ENCODE measurements at places on chromosomes 12 and 14.

GRCh38 chr12:111428081-111428727, 22.5 kb downstream of the SH2B3 start:
- no peak for DNase-seq

GRCh38 chr14:50860478-50861086, 11.3 kb upstream of the ABHD12B start:
- DNase-seq: peak; percentile 77

- no peak for DNase-seq
Observed at GRCh38 chr12:129532707-129533499, 370.9 kb downstream of the TMEM132D start.

GRCh38 chr12:69392179-69392928, 32.8 kb downstream of the YEATS4 start:
- no peak for DNase-seq

- DNase-seq: no peak
Observed at GRCh38 chr12:65082406-65082805, 38.7 kb downstream of the WIF1 start.

GRCh38 chr14:51521764-51522163, 129.9 kb upstream of the FRMD6 start:
- DNase-seq: no peak

DNA sequence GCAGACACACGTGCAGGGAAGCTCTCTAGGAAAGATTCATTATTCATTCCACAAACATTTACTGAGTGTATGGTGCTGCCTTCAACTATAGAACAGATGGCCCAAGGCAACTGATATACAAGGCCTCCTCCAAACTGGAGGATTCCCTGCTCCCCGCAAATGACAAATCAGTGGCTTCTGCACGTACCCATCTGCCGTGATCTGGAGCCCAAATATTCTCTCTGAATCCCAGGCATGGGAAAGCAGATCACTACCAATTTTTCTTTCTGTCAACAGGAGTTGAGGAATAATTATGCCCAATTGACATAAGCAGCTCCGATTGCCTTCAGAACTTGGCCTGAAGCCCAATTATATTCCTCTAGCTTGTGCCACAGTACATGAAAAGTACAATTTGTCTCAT, 174.2 kb upstream of the CCDC196 start:
- DNase-seq: no peak

- no peak for DNase-seq
Observed at GRCh38 chr12:14803830-14804160, 325 bp downstream of the C12orf60 start.

DNA sequence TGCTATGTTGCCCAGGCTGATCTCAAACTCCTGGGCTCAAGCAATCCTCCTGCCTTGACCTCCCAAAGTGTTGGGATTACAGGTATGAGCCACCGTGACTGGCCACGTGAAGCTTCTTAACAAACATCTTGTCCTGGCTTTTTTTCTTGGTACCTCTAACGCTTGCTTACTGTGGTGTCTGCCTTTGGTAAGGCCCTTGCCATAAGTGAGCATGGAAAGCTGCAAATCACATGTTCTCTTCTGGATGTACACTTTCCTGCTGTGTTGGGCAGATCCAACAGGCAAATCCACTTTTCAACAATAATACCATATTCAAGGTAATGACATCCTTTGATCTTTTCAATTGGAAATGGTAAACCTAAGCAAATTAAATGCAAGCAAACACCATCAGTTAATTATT, 54.6 kb downstream of the ARF6 start:
- no peak for DNase-seq

- DNase-seq: no peak
Observed at GRCh38 chr14:91831337-91831736, 36.0 kb downstream of the TC2N start.

DNA sequence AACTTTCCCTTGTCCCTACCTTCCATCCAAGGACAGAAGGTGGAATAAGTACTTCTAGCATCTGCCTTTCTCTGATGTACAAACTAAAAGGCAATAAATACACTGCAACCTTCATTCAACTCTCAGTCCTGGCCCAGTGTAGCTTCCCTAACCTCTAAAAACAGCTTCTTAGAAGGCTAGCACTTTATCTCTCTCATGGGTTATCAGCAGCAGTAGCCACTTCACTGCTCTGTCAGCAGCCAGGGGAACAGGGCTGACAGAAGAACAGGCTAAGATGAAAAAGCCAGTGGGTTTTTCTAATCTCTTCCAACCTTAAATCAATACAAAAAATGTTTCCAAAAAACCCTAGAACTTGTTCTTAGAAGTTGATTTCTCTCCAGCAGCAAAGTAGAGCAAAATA, 13.2 kb downstream of the BAZ2A start:
- no peak for DNase-seq

DNA sequence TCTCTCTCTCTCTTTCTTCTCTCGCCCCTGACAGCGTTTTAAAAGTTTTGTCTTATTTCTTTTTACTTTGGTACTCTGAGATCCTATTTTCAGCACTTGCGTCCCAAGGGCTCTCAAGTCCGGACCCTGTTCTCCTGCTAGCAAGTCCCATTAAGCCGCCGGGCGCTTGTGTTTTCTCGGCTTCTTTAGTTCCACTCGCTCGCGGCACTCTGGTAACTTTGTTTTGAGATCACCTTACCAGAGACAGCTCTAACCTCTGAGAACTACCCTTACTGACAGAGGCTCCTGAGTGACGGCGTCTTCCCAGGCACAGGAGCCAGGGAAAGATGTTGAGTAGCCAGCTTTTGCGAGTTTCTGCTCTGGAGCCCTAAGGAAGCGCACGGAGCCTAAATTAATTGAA, 2.7 kb upstream of the MYF5 start:
- no peak for DNase-seq

DNA sequence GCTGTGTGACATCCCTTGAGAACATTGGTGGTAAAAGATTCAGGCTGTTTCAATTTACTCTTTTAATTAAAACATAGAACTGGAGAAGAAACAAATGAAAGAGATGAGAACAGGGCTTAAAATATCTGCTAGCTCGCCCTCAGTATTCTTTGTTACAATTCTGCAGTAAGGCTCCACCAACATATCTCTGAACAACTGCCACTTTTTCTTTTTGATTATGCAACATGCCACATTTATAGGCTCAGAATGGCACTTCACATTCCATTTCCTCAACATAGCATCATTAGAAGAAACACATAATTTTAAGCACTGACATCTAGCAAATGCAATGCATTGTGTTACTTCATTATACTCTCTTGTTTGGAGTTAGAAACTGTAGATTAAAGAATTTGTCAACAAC, 1315.2 kb downstream of the LRFN5 start:
- no peak for DNase-seq
